ENCODE measurements at places on chromosomes 2 and 18.

DNA sequence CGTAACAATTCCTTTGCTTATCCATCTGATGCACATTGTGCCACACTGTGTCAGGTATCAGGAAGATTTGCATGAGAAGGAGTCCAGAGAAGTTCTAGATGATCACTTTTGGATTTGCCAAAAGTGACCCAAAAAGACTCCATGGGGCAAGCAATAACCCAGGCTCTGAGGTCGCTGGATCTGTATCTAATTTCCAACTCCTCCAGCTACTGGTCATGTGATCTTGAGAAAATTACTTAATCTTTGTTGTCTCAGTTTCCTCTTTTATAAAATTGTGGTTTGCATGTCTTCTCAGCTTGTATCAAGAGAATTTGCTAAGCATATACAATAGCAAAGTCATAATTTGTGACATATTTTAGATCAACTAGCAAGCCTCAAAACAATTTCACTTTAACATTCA, 61.3 kb upstream of the ITGA4 start:
- DNase-seq = no peak

- DNase-seq = no peak
Measured at GRCh38 chr2:116142644-116143227, 1671.8 kb upstream of the DDX18 start.

GRCh38 chr2:221554769-221555493, 17.2 kb downstream of the EPHA4 start:
- DNase-seq = no peak

DNA sequence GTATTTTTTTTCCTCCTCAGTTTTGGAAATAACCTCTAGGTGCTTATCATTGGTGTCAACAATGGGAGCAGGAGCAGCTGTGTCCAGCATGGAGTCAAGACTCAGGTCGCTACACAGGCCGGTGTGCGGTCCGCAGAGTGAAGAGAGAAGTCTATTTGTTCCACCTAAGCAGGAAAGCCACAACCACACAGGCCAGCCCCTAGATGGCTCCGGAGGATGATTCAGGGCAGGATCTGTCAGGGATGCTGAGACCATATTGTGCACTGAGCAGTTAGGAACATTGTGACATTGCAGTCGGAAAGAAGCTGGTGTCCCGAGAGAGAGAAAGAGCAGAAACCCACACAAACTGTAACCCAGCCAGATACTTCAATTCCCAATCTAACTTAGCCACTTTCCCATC, 136.9 kb downstream of the GAREM1 start:
- peak; percentile 47 for DNase-seq

- DNase-seq = no peak
Measured at GRCh38 chr2:77328134-77328931, 193.8 kb downstream of the LRRTM4 start.

- DNase-seq = peak; percentile 11
Measured at GRCh38 chr18:62486290-62486964, 36.4 kb upstream of the ZCCHC2 start.

DNA sequence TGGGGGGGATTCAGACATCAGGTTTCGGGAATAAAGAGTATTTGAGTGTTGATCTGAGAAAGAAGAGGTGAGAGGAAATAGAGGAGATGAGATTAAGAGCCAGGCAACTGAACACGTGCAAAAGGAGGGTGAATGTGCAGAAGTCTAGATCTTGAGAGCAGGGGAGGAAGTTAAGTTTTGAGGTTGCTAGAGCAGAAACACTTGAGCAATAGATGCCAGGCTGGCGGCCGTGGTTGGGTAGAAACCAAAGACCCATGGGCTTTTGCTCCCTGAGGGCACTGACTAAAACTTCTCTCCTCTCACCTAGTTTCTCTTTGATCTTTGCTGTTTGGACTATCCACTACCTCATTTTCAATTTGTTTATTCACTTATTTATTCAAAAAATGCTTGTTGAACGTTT, 116.0 kb downstream of the CDC42EP3 start:
- DNase-seq = no peak

DNA sequence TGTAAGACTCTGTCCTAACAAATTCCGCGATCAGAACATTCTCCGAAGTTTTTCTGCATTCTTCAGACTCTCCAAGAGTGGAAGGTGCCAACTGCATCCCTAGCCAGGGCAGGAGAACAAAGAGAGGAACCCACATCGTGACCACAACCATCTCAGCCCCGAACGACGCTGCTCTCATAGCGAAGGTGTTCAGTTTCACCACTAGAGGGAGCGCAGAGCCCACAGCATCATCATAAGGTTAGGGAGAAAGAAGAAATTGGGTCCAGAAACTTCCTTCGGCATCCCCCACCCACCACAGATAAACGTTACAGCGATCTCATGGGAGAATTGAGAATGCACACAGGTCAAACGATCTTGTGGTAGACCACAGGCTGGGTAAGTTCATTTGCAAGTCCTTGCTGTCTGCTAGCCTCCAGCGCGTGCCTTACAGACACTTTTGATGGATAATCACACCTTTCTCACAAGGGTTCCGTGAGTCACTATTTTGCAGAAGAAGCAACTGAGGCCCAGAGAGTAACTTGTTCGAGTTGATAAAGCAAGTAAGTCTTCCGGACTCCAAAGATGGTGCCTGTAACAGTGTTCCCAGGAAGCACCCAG, 53.7 kb upstream of the ARL4C start:
- DNase-seq = peak; percentile 36

DNA sequence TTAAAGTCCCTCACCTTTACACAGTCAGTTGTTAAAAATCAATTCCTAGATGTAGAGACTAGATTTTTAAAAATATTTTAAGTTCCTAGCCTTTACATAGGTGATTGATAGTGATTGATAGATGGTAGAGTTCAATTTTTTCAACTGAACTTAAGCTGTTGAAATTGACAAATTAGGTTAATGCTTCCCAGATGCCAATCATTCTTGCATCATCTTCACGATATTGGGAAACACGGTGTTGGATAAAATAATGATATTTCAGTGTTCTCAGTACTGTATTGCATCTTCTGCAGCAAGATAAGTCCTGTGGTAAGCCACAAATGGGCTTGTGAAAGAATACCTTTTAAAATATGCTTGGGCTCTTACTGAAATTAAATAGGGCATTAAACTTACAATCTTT, 667.6 kb downstream of the STK39 start:
- DNase-seq = no peak

GRCh38 chr2:215722986-215723630, 287.2 kb upstream of the FN1 start:
- no peak for DNase-seq

- no peak for DNase-seq
Measured at GRCh38 chr2:210445116-210445707, 31.3 kb downstream of the LANCL1 start.

- DNase-seq = peak; percentile 6
Measured at GRCh38 chr2:48315896-48316194, 214.1 kb upstream of the STON1 start.

- DNase-seq = no peak
Measured at GRCh38 chr2:67283641-67284040, 113.5 kb upstream of the ETAA1 start.

- DNase-seq = no peak
Measured at GRCh38 chr2:54810246-54810645, 86.8 kb downstream of the EML6 start.

DNA sequence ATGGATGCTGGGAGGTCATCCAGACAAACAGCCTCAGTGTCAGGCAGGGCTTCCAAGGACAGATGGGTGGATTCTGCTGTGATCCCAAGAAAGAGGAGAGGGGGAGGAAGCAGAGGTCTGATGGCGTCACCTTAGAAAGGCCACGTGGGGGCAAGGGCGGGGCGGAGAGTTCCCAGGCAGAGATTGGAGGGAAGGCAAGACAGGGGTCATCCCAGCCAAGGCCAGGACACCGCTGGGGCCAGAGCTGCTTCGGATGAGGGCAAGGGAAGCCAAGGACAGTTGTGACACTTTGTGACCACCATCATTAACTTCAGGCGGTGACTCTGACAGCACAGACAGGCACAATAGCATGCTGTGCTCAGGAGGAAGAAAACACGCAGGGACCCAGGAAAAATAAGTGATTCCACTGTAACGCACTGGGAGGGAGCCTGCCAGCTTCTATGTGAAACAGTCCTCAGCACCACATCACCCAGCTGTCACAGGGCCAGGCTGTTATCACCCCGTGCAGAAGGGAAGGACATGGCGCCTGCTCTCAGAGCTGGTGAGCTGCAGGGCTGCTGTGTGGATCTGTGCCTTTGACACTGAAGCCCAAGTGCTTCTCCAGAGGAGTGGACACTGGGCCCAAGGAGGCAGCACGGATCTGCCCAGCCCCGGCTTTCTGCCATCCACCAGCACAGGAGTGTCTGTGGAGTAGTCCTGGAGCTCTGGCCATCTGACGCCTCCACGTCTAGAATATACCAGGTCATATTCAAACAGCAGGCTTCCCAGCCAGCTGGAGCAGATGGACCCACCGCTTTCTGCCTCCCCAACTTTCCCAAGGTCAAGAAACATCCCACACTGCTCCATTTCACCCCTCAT, 204.1 kb downstream of the NDUFA10 start:
- DNase-seq = no peak

GRCh38 chr18:6757931-6758330, 28.4 kb downstream of the ARHGAP28 start:
- DNase-seq = no peak

DNA sequence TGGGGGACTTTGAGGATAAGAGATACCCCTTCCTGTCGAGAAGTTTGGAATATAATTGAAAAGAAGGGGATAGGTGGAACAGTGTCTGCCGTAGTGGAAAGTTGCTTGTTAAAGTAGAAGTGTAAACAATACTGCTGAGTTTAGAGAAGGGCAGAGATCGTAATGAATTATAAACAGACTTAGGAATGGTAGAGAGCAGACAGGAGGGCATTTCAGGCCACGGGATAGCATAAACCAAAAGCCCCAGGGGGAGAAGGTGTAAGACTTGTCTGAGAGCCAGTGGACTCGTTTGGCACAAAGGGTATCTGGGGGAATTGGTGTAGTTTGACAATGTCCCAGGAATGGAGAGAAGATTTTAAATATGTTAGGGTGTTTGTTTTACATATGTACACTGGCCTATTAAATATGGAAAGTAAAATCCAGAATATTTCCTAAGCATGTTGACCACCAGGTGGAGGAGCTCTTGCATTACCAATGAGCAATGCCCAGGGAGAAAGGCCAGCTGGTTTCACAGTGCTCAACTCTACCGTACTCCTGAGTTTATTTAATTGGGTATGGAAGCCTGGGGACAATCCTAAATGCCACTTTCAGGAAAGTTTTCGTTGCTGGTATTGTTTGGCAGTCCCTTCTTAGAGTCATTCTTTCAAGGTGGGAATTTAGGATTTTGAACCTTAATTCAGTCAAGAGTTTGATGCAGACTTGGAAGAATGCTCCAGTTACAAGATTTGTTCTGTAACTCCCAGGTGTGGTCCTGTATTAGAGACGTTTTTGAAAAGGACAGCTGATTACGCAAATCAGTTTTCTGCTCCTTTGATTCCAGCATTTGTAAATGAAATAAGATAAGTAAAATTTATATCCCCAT, 7.5 kb downstream of the COPS8 start:
- no peak for DNase-seq

Measured in SHP77 treated with DMSO at 0.1 percent for 48 hours (cell line).